ENCODE measurements at places on chromosomes 16 and 17. TPM values are rescaled to one million over a fixed set of nuclear protein-coding genes. Genes with fewer than 3 reads are reported as not detected.

DNA sequence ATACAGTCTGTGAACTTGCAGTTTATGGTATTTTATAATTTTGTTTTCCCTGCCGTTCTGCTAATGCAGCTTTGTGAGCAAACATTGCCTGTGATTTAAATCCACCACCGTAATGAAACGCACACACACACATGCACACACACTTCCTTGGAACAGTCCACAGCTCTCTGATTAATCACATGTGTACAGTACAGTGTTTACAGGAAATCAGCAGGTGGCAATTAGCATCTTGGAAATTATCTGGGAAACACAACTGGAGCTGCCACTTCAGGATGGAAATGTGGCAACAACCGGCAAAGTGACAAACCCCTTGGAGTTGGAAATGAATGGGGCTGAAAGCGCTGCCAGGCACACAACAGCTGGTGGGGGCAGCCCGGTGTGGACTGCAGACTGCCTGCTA, 12.9 kb upstream of the ZKSCAN2 start:
- no peak for DNase-seq

- DNase-seq, result peak; percentile 45
These were observed 742 bp upstream of the FBXO31 start for GRCh38 chr16:87384162-87384874.

- no peak for DNase-seq
These were observed 30.4 kb downstream of the SOCS3 start for GRCh38 chr17:78329263-78330059.

The FAAP100 gene
- 27.9 TPM for total RNA-seq

The CNOT1 gene
- total RNA-seq, result 54.7 TPM

DNA sequence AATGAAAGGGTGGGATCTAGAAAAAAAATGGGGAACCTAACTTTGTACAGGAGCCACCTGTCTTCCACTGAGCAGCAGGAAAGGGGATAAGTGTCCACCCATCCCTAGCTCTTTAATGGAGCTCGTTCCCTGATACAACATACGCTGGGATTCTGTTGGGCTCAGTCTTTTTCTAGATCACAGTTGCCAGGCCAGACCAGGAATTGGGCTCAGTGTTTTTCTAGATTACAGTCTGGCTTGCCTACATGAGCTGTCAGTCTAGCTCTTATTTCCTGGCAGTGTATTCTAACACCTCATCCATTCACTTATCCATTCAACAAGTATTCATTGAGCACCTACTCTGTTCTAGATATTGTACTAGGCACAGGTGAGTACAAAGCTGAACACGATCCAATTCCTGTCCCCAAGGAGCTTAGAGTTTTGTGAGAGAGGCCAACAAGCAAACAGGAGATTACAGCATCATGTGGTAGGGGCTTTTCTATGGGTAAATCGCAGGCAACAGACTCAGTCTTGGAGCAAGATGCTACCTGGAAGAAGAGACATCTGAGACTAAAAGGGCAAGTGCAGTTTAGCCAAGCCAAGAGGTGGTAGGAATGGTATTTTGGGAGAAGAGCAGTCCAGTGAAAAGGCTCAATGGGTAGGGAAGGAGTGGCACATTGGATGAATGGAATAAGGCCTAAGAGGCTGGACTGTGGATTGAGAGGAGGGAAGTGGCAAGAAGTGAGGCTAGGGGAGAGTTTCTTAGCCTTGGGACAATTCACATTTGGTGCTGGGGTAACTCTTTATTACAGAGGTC, 138.0 kb upstream of the HS3ST2 start:
- no peak for DNase-seq

DNA sequence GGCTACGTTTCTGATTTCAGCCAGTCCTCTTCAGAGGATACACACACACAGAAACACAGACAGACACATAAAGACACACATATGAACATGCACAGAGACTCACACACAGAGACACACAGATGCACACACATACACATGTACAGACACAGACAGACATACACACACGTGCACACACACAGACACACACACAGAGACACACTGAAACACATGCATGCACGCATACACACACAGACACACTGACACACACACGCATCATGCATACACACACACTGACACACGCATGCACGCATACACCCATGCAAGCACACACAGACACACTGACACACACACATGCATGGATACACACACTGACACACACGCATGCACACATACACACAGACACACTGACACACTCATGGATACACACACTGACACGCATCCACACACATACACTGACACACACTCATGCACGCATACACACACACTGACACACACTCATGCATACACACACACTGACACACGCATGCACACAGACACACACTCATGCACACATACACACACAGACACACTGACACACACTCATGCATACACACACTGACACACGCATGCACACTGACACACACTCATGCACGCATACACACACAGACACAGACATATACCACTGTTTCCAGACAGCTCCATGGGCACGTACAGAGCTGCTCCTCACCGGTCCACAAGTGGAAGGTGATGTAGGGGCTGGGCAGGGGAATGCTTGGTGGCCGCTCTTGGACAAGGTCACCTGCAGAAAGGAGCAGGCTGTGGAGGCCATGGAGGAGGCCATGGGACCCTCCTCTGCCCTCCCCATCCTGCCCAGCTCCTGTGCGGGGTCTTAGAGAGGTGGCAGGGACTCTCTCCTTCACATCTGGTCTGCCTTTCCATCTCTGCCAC, 30.1 kb upstream of the MFSD6L start:
- no peak for DNase-seq

- no peak for DNase-seq
These were observed 78.4 kb downstream of the TRIM37 start for GRCh38 chr17:59028328-59028727.

The SMPD3 gene
- not detected for total RNA-seq

GRCh38 chr17:78719630-78720298, 62.3 kb downstream of the CYTH1 start:
- DNase-seq, result no peak

GRCh38 chr16:69328854-69329316, 1.5 kb downstream of the PDF start:
- no peak for DNase-seq

GRCh38 chr16:83554096-83554495, 253.7 kb upstream of the HSBP1 start:
- no peak for DNase-seq

GRCh38 chr17:49455272-49455861, 39.7 kb upstream of the NGFR start:
- DNase-seq, result no peak

The AOC2 gene
- 0.81 TPM for total RNA-seq

DNA sequence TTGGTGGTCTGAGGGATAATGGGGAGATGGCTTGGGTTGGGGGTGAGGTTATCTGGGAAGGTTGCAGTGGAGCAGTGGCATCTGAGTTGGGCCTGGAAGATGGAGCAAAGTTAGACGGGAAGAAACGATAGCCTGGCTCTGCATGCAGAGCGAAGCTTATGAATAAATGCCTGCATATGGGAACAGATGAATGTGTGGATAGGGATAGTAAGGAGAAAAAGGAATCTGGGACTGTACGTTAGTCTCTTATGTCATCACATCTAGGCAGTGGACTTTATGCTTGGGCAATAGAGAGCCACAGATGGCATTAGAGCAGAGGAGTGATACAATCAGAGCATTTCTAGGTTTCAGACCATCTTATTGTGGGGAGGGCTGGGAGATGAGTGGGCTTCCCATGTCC, 33.0 kb downstream of the CPNE2 start:
- no peak for DNase-seq

The CHST5 gene
- 0.12 TPM for total RNA-seq

The KIF18B gene
- total RNA-seq, result not detected

- DNase-seq, result no peak
These were observed 303.3 kb downstream of the CEP112 start for GRCh38 chr17:65888649-65889048.

DNA sequence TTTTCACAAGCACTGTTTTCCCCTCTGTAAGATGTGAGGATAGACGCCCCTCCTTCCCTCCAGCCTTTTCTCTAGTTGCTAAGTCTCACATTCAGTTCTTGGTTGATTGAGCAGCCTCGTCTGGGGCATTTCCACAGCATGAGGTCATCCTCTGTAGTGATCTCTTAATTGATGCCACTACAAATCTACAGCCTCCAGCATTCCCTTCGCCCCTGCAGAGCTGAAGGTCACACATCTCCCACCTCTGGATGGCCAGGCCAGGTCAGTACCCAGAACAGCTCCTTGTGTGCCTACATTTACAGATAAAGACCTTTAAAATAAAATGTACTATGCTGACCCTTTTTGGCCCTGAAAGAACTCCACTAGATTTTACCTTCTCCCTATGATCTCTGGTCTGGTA, 32.5 kb upstream of the CDH11 start:
- no peak for DNase-seq

The DNAI2 gene
- not detected for total RNA-seq

The MEIOC gene
- total RNA-seq, result not detected

DNA sequence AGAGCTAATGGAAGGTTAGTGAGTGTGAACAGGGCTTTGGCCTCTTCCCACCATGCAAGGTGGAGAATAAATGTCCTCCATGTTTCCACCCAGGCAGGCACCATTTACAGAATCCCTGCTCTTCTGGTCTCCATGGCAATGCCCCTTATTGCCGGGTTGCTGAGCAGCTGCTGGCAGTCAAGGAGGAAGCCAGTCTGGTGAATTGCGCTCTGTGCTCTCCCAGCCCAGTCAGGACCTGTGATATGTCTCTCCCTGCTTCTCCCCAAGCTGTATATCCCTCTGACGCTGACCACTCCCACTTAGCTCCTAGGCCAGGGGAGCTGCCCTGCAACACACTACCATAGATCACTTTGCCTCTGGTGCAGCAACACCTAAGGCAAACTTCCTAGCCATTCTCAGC, 402.1 kb upstream of the ERCC4 start:
- no peak for DNase-seq

The ACSM2A gene
- total RNA-seq, result 0.23 TPM

DNA sequence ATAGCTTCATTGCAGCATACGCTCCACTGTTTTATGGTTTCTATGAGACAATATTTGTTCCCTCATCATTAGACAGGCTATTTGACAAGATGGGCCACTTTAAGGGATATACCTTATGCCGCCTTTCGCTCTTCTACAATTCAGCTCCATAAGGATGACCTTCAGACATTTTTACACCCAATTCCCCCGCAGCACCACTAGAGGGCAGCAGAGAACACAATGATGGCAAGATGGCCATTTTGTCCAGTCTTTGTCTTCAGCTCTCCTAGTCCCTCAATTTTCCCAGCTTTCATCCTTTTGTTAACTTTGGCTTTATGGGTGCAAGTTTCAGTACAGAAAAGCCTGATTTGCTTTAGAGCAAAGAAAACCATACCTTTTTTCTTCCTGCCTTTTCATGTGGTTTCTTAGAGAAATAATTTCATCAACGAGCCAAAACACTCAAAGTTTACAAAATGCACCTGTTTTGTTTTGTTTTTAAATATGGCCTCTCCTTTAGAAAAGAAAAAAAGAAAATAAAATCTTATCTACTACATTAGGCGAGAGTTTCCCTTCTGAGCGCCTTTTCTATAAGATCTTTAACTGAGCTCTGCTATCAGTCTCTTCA, 355.3 kb downstream of the TOX3 start:
- DNase-seq, result no peak

The GPT2 gene
- 13.5 TPM for total RNA-seq

DNA sequence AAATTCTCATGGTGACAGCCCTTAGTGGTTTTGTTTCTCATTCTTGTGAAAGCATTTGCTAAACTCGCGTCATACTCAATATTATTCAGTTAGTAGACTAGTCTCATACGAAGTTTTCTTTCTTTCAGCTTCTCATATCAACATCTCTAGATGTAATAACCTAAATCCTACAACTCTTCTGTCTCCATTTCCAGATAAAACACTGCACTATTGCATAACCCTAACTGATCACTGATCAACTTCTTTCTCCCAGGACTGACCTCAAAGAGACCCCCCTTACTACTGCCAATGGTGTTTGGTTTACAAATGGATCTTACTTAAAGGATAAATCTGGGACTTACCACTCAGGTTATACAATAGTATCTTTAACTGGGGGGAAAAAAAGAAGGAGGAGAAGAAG, 36.3 kb upstream of the TEKT1 start:
- no peak for DNase-seq

The CA4 gene
- 6.1 TPM for total RNA-seq

DNA sequence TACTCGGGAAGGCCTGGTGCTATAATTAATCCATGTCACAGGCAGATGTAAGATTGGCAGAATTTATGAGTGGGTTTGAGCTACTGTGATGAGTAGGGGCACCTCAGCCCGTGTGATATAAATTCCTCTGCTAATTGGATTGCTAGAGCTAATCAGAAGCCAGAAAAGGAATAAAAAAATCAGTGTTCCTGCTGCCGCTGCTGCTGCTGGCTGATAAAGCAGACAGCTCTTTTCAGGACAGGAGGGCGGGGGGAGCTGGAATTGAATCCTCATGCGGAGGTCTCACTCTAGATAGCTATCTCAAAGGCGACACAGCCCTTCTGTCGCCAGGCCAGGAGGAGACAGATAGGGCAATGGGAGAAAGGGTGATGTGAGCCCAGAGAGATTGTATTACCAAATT, 182.7 kb upstream of the ZFHX3 start:
- DNase-seq, result no peak

DNA sequence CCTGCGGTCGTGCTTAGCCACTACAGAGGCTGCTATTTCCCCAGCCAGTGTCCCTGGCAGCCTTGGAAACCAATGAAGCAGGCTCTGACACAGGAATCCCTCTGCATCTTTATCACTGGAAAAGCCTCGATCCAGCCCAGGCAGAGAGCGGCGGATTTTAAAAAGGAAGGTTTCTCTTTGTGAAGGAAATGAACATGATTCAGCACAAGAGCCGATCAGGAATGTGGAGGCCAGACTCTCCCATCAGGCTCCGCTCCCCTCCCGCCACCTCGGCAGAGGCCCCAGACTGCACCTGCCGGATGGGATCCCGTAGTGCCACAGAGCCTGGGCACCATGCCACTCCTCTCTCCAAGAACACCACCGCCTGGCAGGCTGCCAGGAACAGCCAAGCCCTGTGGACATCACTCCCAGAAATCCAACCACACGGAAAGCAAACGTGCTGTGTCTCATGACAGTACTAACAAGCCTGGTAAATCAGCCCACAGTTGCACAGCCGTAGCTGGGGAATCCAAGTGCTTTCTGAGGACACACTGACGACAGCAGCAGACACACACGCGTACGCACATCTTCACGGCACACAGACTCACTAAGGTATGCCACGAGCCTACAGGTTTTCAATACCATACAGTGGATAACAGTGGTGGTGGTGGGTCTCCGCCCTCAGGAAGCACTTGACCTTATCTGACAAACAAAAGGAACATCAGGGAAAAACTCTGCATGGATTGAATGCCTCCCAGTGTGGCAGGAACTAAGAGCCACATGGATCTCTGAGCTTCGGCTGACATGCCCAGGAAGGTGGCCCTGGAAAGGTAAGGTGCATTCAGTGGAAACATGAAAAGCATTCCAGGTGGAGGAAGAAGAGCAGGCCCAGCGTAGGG, 5.4 kb downstream of the LRRC75A start:
- DNase-seq, result peak; percentile 93

The CDR2L gene
- 1.7 TPM for total RNA-seq

- no peak for DNase-seq
These were observed 33.2 kb downstream of the SPHK1 start for GRCh38 chr17:76417499-76418143.

DNA sequence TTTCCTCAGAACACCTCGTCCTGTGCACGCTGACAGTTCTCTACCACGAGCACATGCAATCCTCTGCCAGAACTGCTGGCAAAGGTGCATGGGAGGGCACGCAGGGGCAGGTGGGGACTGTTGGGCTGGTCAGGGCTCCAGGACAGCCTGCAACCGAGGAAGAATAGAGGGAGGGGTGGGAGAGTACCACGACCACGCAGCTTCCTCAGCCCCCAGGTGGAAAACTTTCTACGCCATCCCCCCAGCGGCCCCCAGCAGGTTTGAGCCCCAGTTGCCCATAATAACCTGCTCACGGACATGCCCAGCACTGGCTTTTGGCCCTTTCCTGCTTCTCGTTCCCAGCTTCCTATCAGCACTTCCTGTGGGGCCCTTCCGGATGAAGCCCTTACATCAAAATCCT, 199.3 kb downstream of the C16orf95 start:
- DNase-seq, result no peak

Measured in gastrocnemius medialis (tissue), 4 donors.